ENCODE measurements at places on chromosomes 5 and 9.
A peak's percentile ranks its signal among the peaks of the same experiment; 100 is the strongest.

DNA sequence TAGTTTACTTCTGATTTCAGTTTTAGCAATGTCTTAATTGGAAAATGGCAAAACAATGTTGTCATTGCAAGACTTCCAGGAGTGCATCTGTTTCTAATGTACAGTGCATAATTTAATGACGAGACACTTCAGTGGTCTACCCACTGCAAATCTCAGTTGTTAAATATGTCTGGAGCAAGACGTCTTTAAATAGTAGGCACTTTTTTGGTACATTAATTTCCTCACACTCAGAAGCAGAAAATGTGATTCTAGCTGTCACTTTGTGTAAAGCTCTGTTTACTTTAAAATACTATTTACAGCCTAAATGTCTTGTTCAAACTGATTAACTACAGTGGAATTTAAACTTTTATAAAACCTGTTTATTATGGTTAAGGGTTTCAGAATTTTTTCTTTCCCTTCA lies 815.5 kb downstream of the TLE1 start:
- DNase-seq: peak; percentile 82

- no peak for DNase-seq
Observed at GRCh38 chr9:126989847-126990842, 75.6 kb downstream of the RALGPS1 start.

DNA sequence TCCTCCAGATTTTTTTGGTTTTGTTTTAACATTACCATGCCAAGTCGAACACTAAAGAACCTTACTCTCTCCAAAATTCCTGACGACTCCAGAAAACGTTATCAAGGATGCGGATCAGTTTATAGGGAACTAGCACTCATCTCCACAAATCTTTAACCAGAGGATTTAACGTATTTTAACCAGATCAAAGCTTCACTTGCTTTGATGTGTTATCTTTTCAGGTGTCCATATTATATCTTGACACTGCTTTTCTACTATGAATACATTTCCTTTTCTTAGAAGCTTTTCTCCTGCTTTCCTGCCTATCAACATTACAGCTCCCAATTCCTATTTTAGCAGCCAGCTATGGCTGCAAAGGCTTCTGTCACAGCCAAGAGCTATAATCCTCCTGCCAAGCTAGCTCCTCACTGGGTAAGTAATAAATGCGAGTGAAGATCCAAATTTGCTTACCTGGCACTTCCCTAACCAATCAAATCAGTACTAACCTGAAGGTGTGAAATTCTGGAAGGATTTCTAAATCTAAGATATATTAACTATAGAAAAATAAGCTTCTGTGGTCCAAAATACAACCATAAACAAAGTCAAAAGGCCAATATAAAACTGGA lies 60.2 kb downstream of the CDC14B start:
- no peak for DNase-seq

GRCh38 chr9:109249615-109250014 lies 71.2 kb downstream of the EPB41L4B start:
- DNase-seq: no peak

GRCh38 chr5:88666761-88667495 lies 216.1 kb downstream of the MEF2C start:
- no peak for DNase-seq

DNA sequence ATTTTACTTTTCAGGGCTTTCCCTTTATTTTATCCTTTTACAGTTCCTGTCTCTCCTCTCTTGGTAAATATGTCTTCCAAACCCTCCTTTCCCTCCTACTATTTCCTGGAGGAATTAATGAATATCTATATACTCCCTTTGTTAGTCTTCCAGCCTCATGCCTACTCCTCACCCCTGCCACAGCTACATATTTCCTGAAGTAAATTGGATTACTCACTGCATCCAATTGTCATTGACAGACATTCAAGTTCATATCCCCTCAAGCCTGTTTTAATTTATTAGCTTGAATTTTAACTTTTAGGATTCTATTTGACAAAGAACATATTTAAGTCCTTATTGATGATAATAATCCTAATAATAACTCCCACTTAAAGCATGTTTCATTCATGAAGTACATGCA lies 314.5 kb downstream of the TMEM161B start:
- no peak for DNase-seq

DNA sequence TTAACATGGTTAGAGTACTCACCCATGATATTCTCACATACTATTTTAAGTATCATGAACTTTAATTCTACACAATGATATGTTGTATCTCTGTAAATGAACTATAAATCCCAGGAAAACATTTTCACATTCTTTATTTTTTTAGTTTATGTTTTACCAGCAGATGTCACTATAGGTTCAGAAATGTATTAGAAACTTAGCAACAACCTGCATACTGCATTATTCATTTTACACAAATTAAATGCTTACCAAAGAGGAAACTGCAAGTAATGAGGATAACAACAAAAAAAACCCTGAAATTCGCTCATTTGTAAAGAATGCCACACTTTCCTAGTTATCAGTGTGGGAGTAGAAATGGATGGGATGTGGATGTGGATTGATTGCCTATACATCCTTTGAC lies 217.5 kb upstream of the OTULINL start:
- peak; percentile 8 for DNase-seq

GRCh38 chr9:35923927-35924763 lies 14.9 kb downstream of the SPAAR start:
- DNase-seq: peak; percentile 93

All from HCEC 1CT (cell line).